ENCODE measurements at places on chromosomes 12 and 14. TPM values are rescaled to one million over a fixed set of nuclear protein-coding genes. Genes with fewer than 3 reads are reported as not detected.
A peak's percentile ranks its signal among the peaks of the same experiment; 100 is the strongest.

DNA sequence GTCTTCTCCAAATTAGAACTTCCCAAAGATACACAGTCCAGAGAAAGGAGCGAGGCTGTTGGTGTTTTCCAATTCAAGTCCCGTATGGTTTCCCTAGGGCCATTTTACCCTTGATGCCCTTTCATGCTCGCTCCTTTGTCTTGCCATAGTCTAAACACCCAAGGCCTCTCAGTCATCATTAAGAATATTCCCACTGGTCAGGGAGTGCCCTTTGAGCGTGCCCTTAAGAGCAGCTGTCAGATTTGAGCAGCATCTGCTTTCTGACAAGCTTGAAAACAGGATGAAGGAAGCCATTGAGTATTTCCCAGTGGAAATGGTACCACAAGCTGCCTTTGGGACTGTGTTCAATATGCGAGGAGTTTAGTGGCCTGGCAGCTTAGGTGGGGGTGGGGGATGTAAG is 10.4 kb upstream of the GALNT16 start:
- no peak for DNase-seq
- no peak overlapping the region for H3K27ac ChIP-seq
- H3K27me3 ChIP-seq, result peaks cover 6% of the 10 kb centered on the region
- H3K4me1 ChIP-seq, result no peaks in the 10 kb centered on the region
- no peaks in the 10 kb centered on the region for H3K36me3 ChIP-seq

GRCh38 chr12:91388573-91388972 is 206.0 kb upstream of the DCN start:
- no peaks in the 10 kb centered on the region for H3K27me3 ChIP-seq
- no peak overlapping the region for H3K27ac ChIP-seq
- H3K4me1 ChIP-seq, result no peaks in the 10 kb centered on the region
- no peaks in the 10 kb centered on the region for H3K36me3 ChIP-seq

DNA sequence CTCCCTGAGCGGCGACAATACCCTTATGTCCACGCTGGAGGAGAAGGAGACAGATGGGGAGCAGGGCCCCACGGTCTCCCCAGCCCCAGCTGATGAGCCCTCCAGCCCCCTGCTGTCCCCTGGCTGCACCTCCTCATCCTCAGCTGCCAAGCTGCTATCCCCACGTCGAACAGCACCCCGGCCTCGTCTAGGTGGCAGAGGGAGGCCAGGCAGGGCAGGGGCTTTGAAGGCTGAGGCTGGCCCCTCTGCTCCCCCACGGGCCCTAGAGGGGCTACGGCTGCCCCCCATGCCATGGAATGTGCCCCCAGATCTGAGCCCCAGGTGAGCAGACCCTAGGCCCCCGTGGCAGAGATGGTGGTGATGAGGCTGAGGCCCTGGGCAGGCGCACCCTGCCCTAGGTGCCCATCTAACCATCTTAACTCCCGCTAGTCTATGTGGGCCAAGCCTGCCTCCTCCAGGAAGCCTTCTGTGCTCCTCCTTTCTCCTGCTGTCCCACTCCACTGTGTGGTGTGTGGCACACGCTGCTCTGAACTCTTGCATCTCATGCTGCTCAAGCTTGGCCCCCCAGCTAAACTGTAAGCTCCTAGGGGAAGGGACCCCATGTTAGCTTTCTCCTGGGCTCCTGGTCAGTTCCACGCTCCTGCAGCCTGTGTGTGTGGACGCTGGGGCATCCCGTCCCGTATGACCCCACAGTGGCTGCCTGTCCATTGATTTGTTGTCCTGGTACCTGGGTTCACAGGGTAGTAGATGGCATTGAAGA is 12.1 kb downstream of the MCRS1 start:
- peaks cover 9% of the 10 kb centered on the region for H3K36me3 ChIP-seq
- DNase-seq, result no peak
- H3K27ac ChIP-seq, result no peak overlapping the region
- peaks cover 2% of the 10 kb centered on the region for H3K4me1 ChIP-seq
- no peak overlapping the region for H3K4me3 ChIP-seq
- no peaks in the 10 kb centered on the region for H3K27me3 ChIP-seq

PLBD1 gene
- total RNA-seq, result not detected

DTX1 gene
- total RNA-seq, result 12.9 TPM

BBOF1 gene
- total RNA-seq, result 1.9 TPM

- no peak overlapping the region for H3K4me3 ChIP-seq
- no peaks in the 10 kb centered on the region for H3K4me1 ChIP-seq
- no peak overlapping the region for H3K27ac ChIP-seq
- no peaks in the 10 kb centered on the region for H3K36me3 ChIP-seq
- no peaks in the 10 kb centered on the region for H3K27me3 ChIP-seq
- no peak for DNase-seq
These were observed 611.7 kb downstream of the SNAPC1 start for GRCh38 chr14:62373944-62374343.

GRCh38 chr14:96053248-96053599 is 14.1 kb downstream of the C14orf132 start:
- H3K27me3 ChIP-seq, result peaks cover 14% of the 10 kb centered on the region
- no peaks in the 10 kb centered on the region for H3K4me1 ChIP-seq
- H3K36me3 ChIP-seq, result no peaks in the 10 kb centered on the region

- peaks cover 70% of the 10 kb centered on the region for H3K4me1 ChIP-seq
- H3K4me3 ChIP-seq, result no peak overlapping the region
- DNase-seq, result no peak
- H3K27me3 ChIP-seq, result no peaks in the 10 kb centered on the region
- peaks cover 37% of the 10 kb centered on the region for H3K36me3 ChIP-seq
These were observed 16.9 kb downstream of the ETV6 start for GRCh38 chr12:11666131-11667050.

DNA sequence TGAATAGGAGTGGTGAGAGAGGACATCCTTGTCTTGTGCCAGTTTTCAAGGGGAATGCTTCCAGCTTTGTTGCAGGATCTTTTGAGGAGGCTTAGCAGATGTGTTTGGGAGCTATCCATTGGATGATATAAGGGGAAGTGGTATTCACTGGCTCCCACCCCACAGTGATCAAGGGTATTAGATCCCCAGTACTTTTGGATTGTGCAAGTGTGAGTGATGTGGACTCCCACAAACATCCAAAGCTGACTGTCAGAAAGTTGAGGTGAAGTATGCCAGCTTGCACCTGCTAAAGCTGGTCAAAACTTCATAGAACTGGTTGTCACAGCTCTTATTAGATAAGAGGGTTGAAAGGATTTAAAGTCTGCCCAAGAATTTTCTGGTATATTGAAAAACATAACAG is 110.1 kb upstream of the BTG1 start:
- peaks cover 33% of the 10 kb centered on the region for H3K4me1 ChIP-seq
- no peak for DNase-seq
- no peaks in the 10 kb centered on the region for H3K36me3 ChIP-seq
- H3K4me3 ChIP-seq, result no peak overlapping the region

NANOG gene
- total RNA-seq, result not detected

- peaks cover 18% of the 10 kb centered on the region for H3K36me3 ChIP-seq
- H3K27ac ChIP-seq, result no peak overlapping the region
- H3K4me3 ChIP-seq, result no peak overlapping the region
- peaks cover 67% of the 10 kb centered on the region for H3K4me1 ChIP-seq
- H3K27me3 ChIP-seq, result no peaks in the 10 kb centered on the region
These were observed 3.6 kb upstream of the BATF start for GRCh38 chr14:75518625-75519024.

PAH gene
- total RNA-seq, result not detected

BTG1 gene
- 76.6 TPM for total RNA-seq

NRXN3 gene
- not detected for total RNA-seq

- H3K4me3 ChIP-seq, result no peak overlapping the region
- DNase-seq, result no peak
- no peaks in the 10 kb centered on the region for H3K36me3 ChIP-seq
- H3K27ac ChIP-seq, result no peak overlapping the region
- H3K27me3 ChIP-seq, result peaks cover 34% of the 10 kb centered on the region
These were observed 184.5 kb downstream of the RBM19 start for GRCh38 chr12:113781415-113782198.

DNA sequence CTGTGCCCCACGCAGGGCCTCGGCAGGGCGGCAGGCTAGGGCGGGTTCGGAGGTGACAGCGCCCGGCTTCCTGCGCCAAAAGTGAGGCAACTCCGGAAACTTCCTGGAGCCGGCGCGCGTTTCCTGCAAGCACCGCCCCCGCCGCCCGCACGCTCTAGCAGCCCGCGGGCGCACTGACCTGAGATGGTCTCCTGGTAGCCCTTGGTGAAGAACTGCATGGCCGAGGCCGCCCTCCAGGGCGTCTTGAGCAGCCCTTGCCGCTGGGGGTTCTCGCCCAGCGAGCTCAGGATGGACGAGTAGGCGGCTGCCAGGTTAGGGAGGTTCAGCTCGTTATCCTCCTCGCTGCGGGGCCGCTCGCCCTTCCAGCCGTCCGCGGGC is 494 bp downstream of the GCH1 start:
- H3K4me3 ChIP-seq, result peak overlapping the region; percentile 88
- peaks cover 26% of the 10 kb centered on the region for H3K4me1 ChIP-seq
- peak overlapping the region; percentile 90 for H3K27ac ChIP-seq
- H3K36me3 ChIP-seq, result peaks cover 12% of the 10 kb centered on the region

DNA sequence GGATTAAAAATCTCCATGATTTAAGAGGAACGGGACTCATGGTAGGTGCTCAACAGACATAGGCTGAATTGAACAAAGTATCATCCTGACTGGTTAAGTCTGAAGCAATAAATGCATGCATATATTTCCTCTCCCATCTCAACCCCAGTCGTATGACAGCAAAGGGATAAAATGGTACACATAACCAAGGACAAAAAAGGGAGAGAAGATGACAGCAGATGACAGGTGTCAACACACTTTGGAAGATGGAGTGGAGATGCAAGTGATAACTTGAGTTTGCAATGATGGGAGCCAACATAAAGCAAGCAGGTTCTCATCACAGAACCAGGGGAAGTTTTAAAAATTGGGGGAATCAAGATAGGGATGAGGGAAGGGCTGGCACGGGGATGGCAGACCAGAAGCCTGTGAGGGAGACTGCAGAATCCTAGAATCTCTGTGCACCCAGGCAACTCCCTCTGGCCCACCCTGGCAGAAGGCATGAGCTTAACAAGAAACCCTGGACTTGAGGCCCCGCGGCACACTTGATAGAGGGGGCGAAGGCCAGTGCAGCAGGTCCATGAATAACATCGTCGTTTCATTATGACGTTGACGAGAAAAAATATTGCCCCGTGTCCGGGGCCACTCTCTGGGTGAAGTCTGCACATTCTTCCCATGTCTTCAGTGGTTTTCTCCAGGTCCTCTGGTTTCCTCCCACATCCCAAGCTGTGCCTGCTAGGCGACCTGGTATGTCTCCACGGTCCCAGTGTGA is 5.0 kb downstream of the C1RL start:
- H3K36me3 ChIP-seq, result peaks cover 28% of the 10 kb centered on the region
- H3K27ac ChIP-seq, result no peak overlapping the region
- H3K27me3 ChIP-seq, result no peaks in the 10 kb centered on the region
- H3K4me3 ChIP-seq, result no peak overlapping the region

DAO gene
- total RNA-seq, result not detected

GPATCH2L gene
- total RNA-seq, result 47.2 TPM

- no peaks in the 10 kb centered on the region for H3K36me3 ChIP-seq
- no peaks in the 10 kb centered on the region for H3K27me3 ChIP-seq
- no peak for DNase-seq
- no peaks in the 10 kb centered on the region for H3K4me1 ChIP-seq
These were observed 375.1 kb downstream of the GRIN2B start for GRCh38 chr12:13606290-13606689.

GRCh38 chr12:69071091-69071370 is 138.1 kb upstream of the CPM start:
- peaks cover 17% of the 10 kb centered on the region for H3K27me3 ChIP-seq
- no peak overlapping the region for H3K27ac ChIP-seq
- H3K4me3 ChIP-seq, result no peak overlapping the region
- no peak for DNase-seq

DNA sequence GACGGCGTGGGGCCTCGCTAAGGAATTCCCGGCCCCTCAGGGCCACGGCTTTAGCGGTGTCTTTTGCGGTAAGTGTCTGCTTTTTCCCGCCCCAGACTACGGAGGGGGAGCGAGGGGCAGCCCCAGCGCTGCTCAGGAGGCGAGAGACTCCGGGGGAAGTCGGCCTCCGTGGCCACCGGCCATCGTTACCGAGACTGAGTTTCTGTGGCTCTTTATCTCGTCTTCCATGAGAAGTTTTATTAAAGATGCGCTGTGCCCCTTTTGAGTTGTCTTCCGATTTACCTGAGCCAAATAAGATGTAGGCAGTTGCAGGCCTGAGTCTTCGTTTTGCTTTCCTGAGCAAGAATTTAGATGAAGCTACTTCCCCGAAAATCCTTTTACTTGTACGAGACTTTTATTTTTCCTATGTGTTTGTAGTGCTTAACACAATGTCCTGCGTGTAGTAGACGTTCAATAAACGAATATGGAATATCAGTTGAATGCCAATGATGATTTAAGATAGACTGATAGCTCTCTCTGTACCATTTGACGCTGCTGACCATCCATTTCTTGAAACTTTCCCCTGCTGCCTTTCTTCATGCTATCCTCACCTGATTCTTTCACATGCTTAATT is 462 bp downstream of the SRP54 start:
- H3K27me3 ChIP-seq, result no peaks in the 10 kb centered on the region
- peaks cover 14% of the 10 kb centered on the region for H3K36me3 ChIP-seq
- H3K27ac ChIP-seq, result no peak overlapping the region
- peaks cover 16% of the 10 kb centered on the region for H3K4me1 ChIP-seq
- no peak for DNase-seq
- H3K4me3 ChIP-seq, result no peak overlapping the region
